ENCODE measurements at places on chromosomes 11 and 22.

GRCh38 chr11:129453293-129453721 is 77.7 kb downstream of the BARX2 start:
- H3K4me3 ChIP-seq, result no peak overlapping the region
- no peaks in the 10 kb centered on the region for H3K4me1 ChIP-seq
- H3K36me3 ChIP-seq, result no peaks in the 10 kb centered on the region
- no peaks in the 10 kb centered on the region for H3K27me3 ChIP-seq
- no peak for DNase-seq
- no peak overlapping the region for H3K27ac ChIP-seq

GRCh38 chr11:123441161-123441560 is 11.1 kb downstream of the GRAMD1B start:
- no peak overlapping the region for H3K27ac ChIP-seq
- no peak for DNase-seq
- no peaks in the 10 kb centered on the region for H3K27me3 ChIP-seq

DNA sequence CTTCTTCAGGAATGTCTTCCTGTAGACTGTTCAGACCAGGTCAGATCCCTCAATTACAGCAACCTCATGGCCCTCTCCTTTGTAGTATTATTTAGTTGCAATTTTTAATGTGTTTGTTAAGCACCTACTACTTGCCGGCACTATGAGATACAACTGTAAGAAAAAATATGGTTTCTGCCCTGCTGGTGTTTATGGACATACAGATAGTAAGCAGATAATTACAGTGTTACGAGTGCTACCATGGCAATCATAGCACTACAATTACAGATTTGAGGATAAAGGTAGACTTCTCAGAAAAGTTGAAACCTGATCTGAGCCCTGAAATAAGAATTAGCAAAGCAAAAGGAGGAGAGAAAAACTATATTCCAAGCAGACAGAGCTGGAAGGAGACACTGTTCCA is 2.8 kb downstream of the LRRC51 start:
- no peak for DNase-seq
- H3K36me3 ChIP-seq, result no peaks in the 10 kb centered on the region
- H3K4me3 ChIP-seq, result no peak overlapping the region
- H3K27me3 ChIP-seq, result no peaks in the 10 kb centered on the region

GRCh38 chr11:105164208-105164607 is 24.6 kb upstream of the CARD18 start:
- H3K36me3 ChIP-seq, result no peaks in the 10 kb centered on the region
- no peak for DNase-seq
- H3K27me3 ChIP-seq, result no peaks in the 10 kb centered on the region
- no peak overlapping the region for H3K4me3 ChIP-seq

- peak overlapping the region; percentile 95 for H3K27ac ChIP-seq
- H3K4me3 ChIP-seq, result no peak overlapping the region
- DNase-seq, result peak; percentile 82
- peaks cover 82% of the 10 kb centered on the region for H3K4me1 ChIP-seq
- no peaks in the 10 kb centered on the region for H3K36me3 ChIP-seq
These were observed 2.0 kb upstream of the TCIRG1 start for GRCh38 chr11:68036717-68037239.

DNA sequence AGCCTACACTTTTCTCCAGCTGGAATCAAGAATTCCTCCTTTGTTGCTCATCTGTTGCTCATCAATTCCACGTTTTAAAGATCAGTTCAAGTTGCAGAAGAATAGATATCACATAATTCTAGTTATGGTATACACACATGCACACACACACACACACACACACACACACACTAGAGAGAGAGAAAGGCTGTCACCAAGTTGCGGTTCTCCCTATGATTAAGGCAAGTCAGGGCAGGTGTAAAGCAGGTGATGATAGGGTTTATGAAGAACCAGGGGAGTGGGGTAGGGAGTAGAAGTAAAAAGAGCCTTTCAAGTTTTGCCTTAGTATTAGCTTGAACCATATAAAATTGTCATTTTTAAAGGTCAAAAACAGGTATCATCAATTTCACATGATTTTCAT is 31.7 kb upstream of the TMPRSS4 start:
- no peak overlapping the region for H3K4me3 ChIP-seq
- H3K4me1 ChIP-seq, result no peaks in the 10 kb centered on the region
- no peak overlapping the region for H3K27ac ChIP-seq
- H3K27me3 ChIP-seq, result no peaks in the 10 kb centered on the region
- no peaks in the 10 kb centered on the region for H3K36me3 ChIP-seq
- no peak for DNase-seq

DNA sequence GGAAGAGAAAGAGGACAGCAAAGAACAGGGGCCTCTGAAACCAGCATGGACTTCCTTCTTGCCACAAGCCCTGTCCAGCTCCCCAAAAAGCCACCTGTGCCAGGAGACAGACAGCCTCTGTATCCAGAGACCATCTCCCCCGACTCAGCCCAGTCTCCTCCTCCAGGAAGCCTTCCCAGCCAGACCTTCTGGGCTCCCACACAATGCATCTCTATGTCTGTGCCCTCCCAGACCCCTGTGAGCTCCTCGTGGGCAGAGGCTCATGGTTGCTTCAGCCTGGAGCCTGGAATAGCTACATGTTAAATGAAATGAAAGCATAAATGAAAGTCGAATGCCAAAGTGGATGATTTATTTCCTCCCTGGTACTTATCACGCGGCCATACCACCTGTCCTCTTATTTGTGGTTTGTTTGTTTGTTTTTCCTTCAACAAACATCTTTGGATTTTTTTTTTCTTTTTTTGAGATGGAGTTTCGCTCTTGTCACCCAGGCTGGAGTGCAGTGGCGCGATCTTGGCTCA is 7.3 kb upstream of the ARAP1 start:
- H3K27me3 ChIP-seq, result no peaks in the 10 kb centered on the region
- H3K27ac ChIP-seq, result peak overlapping the region; percentile 40
- peaks cover 33% of the 10 kb centered on the region for H3K4me1 ChIP-seq
